ENCODE measurements at places on chromosomes 3 and 15.
A peak's percentile ranks its signal among the peaks of the same experiment; 100 is the strongest.

GRCh38 chr15:38461066-38461833, 7.3 kb downstream of the FAM98B start:
- no peak for DNase-seq

GRCh38 chr3:29758434-29759322, 477.8 kb downstream of the RBMS3 start:
- no peak for DNase-seq

DNA sequence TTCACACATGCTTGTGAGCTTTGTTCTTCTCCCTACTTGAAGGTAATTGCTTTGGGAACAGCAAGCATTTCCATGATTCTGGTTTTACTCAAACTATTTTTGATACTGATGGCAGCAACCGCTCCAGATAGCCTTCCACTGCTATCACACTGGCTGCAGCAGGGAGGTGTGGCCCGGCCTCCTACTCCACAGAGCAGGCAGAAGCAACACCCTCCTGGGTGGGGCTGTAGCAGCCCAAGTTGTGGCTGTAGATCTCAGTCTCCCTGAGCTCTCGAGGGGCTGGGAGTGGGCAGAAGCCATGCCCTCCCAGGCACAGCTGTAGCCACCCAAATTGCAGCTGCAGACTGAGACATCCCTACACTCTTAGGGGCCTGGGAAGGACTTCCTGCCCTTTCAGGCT, 878.8 kb upstream of the GBE1 start:
- no peak for DNase-seq

GRCh38 chr3:149455989-149456388, 18.5 kb upstream of the TM4SF4 start:
- no peak for DNase-seq

DNA sequence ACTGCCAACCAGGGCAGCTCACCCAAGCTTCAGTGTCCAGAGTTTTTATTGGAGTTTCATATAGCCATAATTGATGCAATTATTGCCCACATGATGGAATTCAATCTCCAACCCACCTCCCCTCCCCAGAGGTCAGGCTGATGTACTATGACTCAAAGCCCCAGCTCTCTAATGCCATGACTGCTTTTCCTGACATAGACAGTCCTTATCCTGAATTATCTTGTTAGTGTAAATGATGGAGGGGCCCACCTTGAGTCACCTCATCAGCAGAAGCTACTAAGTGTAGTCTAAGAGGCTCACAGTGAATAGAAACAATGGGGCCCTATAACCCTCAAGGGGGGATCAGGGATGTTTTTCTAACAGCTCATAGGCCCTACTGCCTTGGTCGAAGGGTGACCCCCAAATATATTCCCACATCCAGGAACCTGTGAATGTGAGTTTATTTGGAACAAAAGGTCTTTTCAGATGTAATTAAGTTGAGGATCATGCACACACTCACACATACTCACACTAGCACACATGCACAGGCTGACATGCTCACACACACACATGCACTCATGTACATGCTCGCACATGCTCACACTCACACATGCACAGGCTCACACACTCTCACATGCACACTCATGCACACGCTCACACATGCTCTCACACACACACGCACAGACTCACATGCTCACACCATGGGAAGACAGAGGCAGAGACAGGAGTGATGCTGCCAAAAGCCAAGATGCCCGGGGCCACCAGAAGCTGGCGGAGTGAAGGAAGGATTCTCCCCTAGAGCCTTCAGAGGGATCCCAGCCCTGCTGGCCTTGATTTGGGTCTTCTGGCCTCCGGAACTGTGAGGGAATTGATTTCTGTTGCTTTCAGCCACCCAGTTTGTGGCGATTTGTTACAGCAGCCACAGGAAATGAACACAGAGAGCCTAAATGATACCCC, 131.2 kb upstream of the SMAD3 start:
- DNase-seq, result no peak

GRCh38 chr3:172031996-172032395, 7.4 kb upstream of the FNDC3B start:
- DNase-seq, result no peak

DNA sequence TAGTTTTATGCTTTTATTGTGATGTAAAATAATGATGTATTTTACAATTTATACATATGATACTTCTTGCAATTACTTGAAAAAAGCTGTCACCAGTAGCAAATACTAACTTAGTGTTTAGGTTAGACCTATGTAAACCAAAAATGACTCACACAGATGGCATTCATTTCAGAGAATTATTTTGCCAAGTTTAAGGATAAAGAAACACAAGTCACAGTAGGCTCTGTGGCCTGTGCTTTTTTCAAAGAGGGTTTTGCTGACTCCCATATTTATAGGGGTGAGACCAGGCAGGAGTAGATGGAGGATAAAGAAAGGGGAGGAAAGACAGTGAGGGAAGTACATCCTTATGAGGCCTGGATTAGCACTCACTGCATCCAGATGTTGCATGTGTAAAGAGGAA, 356.6 kb upstream of the NPAP1 start:
- DNase-seq, result no peak

DNA sequence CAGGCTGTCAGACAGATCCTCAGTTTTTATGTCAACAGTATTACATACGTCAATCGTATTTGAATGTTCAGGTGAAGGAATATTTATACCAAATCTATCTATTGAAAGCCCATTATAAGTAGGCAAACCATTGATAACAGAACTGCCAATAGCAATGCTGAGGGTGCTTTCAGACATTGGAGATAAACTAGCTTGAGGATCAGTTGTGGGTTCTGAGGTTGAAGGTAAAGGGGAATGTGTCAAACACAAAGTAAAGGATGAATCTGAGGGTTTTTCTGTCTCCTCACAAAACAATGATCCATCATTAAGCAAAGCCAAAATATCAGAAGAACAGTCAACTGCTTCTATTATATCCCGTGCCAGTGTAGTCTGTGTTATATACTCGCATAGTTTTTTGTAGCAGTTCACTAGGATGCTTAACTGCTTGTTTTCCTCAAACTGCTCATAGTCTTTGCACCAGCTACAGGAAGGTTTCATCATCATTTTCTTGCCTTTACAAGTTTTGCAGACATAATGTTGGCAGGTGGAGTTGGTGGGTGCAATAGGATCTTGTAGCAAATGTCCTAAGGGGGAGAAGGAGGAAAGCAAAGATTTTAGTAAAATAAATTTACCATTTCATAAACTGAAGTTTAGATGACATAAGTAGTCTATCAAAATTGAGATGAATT, 43.8 kb downstream of the MSL2 start:
- no peak for DNase-seq

GRCh38 chr3:194107107-194107506, 28.8 kb upstream of the HES1 start:
- no peak for DNase-seq

GRCh38 chr3:100329800-100330489, 4.6 kb upstream of the NIT2 start:
- no peak for DNase-seq

DNA sequence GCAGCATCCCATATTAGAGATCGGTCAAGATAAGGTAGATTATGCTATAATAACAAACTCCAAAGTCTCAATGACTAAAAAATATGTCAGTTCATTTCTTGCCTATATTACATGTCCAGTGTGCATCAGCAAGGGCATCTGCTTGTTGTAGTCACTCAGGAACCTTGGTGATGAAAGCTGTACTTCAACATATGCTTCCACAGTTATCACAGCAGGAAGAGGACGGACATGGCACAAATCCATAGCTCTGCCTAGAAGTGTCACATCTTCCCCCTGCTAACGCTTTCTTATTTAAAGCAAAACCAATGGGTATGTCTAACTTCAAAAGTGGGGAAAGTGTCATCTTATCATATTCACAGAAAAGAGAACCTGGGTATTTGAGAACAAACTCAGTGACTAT, 20.0 kb upstream of the PIAS1 start:
- no peak for DNase-seq

DNA sequence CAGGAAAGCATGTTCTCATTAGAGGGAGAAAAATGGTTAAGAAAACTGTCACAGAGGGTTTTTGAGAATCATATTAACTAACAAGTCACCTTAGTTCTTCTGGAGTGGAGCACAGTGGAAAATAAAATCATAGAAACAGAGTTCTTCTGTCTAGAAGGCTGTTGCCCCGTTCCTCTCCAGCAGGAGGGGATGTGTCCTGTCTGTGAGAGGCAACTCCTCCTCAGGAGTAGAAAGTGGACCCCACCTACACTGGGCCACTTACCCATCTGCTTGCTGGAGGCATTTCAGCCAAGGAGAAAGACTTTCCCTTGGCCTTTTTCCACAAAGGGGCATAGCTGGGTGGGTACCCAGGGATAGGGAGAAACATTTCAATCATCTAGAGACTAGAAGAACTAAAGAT, 106.6 kb downstream of the SSR3 start:
- peak; percentile 1 for DNase-seq

- DNase-seq, result no peak
These were observed 168.3 kb upstream of the ADAMTS9 start for GRCh38 chr3:64856106-64856505.

- no peak for DNase-seq
These were observed 396.8 kb upstream of the AZI2 start for GRCh38 chr3:28745436-28745835.

GRCh38 chr15:60044636-60045270, 40.6 kb downstream of the FOXB1 start:
- DNase-seq, result no peak

- no peak for DNase-seq
These were observed 693.2 kb upstream of the CCDC54 start for GRCh38 chr3:106683953-106684620.

- no peak for DNase-seq
These were observed 81.4 kb upstream of the BCHE start for GRCh38 chr3:165918657-165918979.

DNA sequence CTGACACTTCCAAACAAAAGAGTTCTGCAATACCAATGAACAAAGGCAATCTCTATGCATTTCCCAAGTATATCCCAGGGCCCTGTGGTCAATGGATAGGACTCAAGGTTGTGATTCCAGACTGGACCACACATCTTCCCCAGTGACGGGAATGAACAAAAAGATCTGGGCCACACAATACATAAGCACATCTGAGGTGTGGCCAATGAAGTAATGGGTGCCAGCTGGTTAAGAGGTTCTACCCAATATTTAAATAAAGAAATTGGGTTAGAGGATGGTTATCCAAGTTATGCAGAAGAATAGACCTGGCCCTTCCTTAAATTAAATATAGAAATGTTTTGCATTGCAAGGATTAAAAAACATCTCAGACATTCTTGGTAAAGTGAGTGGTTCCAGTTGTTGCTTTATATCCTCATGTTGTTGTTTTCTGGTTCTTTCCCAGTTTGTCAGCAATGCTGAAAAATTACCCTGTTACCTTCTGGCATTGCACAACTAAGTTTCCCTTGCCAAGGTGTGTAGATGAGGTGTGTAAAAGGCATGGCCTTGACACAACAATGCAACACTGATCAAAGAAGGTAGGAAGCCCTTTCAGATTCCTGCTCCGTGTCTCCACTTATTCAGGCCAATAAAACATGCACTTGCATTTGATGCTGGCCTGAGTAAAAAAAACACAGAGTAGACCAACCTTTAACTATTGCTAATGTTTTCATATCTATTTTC, 86.5 kb downstream of the PRICKLE2 start:
- DNase-seq, result no peak

- no peak for DNase-seq
These were observed 17.1 kb downstream of the BHLHE40 start for GRCh38 chr3:4996223-4996765.

DNA sequence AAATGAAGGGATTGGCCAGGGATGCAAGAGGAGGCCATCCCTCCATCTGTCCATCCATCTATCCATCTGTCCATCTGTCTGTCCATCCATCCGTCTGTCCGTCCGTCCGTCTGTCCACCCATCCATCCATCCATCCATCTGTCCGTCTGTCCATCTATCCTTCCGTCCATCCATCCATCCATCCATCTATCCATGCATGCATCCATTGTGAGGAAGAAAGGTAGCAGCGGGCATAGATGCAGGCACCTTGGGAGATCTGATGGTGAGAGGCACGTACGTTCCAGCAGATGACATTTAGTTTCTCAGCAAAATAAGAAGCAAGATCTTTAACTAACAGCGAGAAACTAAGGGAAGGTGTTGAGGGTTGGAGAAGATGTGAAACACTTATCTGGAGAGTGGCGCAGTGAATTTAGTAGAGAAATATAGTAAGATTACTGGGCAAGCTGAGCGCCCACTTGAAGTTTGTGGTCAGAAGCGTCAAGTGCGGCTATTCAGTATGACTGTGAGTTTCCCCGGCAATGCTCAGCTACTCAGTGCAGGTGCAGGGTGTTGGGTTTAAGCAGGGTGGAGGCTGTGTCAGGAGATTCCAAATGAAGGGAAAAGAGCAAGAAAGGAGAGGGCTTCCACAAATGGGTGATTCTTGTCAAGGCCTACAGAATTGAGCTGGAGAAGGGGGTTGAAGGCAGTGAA, 22.4 kb upstream of the SRP14 start:
- no peak for DNase-seq

DNA sequence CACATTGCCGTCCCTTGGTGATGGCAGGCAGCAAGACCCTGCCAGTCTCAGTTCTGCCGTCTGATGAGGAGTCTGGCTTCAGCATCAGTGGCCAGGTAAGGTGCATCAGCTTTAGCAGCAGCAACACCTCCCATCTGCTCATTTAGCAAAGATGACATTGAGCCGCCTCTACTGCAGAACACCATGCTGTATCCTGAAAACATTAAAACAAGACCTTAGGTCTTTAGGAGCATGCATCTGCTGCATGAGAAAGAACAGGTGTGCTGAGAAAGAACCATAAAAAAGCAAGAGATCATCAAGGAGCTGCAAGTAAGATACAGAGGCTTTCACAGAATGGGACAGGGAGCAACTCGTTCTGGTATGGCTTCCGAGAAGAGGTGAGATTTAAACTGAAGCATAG, 87.5 kb downstream of the SCN11A start:
- no peak for DNase-seq
